GM10248 (cell line): ENCODE measurements at places on chromosomes 2 and 18.

- no peak for DNase-seq
These were observed 316.9 kb upstream of the EPAS1 start for GRCh38 chr2:45980161-45980865.

- DNase-seq, result no peak
These were observed 132.9 kb upstream of the HDAC4 start for GRCh38 chr2:239533569-239534316.

DNA sequence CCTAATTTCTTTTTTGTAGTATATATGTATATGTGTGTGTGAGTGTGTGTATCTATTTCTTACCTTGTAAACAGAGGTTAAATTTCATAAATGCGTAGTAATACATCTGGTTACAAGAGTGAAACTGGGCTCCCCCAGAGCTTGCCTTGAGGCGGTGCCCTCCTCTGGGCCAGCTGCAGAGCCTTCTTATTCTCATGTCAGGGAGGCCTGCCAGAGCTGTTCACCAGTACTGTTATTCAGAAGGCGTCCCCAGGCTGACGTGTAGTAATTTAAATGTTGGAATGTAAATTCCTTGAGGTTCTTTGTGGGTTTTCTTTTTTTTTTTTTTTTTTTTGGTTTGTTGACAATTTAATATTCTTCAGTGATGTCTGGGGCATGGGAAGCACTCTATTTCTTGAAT is 11.2 kb downstream of the COPS8 start:
- no peak for DNase-seq

GRCh38 chr2:135913727-135914365 is 37.6 kb upstream of the MCM6 start:
- peak; percentile 38 for DNase-seq

DNA sequence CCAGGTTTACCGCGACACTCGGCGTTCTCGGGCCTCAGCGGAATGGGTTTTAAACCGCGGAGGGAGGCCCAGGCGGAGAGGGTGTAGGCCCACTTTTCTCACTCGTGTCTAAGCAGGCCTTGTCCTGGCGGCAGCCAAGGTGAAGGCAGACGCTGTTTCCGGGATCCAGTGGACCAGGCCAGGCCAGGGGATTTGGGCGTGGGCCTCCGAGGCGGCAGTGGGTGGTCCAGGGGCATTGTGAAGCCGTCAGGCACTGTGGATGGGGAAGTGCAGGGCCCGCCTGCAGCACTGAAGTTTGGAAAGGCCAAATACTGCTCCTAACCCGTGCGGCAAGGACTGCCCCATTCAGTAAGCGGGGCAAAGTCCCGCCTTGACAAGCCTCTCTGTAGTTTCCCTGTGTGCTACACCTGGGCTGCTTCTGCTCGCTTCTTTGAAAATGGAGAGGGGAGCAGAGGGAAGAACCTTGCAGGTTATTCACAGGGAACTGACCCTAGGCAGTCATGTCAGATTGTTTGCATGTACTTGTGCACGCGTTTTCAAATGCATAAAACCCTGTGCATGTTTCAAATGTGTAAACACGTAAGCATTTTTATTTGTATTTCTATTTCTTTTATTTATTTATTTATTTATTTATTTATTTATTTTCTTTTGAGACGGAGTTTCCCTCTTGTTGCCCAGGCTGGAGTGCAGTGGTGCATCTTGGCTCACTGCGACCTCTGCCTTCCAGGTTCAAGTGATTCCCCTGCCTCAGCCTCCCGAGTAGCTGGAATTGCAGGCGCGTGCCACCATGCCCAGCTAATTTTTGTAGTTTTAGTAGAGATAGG is 7.5 kb upstream of the DLX2 start:
- DNase-seq, result peak; percentile 11

DNA sequence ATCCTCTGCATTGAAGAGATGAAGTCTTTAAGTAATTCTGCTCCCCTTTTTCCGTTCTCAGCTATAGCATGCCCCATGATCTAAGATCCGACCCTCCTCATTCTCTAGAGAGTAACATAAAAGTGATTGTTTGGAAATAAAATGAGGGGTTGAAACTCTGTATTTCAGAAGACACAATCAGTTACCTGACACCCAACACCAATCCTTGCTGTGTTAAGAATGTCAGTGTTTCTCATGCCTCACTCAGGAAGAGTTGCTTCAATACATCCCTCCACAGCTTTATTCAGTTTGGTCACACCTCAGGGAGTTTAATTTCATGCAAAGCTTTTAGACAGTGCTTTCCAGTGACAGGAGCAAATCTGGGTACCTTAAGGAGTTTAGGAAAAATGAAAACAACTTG is 49.9 kb upstream of the RBBP8 start:
- no peak for DNase-seq

- peak; percentile 86 for DNase-seq
These were observed 52.8 kb upstream of the PMAIP1 start for GRCh38 chr18:59846814-59847490.

- no peak for DNase-seq
These were observed 564.4 kb downstream of the ZEB2 start for GRCh38 chr2:143955401-143956065.

DNA sequence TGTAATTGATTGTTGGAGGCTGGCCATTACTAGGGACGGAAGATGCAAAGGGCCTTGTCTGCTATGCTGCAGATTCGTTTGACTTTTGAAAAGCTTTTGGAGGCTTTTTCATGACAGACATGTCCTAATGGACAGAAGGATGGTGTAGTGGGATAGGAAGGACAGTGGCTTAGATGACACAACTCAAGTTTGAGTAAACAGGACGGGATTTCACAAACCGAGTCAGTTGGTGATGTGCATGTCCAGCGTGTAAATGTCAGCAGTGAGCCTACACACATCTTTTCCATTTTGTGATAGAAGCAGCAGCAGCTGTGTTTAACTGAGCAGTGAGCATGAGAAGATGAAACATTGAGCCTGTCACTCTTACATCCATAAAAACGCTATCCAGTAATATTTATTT is 76.0 kb downstream of the NCK2 start:
- no peak for DNase-seq
